Muscle of arm (tissue), 14 donors: ENCODE measurements at places on chromosomes 16 and 17.
A peak's percentile ranks its signal among the peaks of the same experiment; 100 is the strongest.

DNA sequence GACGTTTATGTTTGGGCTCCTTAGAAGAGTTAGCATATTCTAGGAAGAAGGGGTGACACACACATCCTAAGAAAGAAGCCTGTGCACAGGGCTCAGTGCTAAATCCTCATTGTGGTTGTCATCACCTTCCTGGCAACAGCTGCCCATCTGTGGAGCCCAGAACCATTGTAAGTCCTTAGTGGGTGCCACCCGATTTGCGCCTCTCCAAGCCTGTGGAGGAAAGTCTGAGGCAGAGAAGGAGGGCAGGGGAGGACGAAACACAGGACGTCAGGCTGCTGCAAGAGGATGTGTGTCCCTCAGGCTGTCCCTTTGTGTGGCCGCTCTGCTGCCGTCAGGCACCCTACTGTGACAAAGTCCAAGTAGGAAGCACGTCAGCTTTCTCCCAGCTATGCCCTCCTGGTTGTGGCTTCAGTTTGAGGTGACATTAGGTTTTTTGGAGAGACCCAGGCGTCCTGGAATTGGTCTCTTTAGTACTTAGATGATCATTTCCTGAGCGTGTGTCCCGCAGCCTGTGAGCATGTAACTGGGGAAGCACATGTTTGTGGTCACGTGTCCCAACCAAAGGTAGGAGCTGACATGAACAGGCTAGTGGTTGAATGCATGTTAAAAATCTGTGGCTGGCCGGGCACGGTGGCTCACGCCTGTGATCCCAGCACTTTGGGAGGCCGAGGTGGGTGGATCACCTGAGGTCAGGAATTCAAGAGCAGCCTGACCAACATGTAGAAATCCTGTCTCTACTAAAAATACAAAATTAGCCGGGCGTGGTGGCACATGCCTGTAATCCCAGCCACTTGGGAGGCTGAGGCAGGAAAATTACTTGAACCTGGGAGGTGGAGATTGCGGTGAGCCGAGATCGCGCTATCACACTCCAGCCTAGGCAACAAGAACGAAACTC, 10.7 kb downstream of the CLUAP1 start:
- no peak for DNase-seq

DNA sequence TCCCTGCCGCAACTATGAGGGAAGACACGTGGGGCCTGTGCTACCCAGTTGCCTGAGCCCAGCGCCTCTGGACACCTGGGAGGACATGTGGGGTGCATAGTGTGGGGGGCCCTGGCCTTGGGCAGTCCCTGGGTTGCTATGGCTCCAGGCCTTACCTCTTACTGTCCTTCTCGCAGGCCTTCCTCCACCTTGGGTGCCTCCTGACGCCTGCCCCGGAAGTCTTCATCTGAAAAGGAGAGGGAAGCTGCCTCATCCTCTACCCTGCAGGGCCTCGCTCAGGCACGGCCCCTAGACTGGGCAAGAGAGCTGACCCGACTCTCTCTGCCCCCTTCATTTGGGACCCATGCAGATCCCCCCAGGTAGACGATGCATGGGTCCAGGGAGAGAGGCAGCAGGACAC, 16.5 kb upstream of the MRPS23 start:
- no peak for DNase-seq

GRCh38 chr17:39899215-39899614, 19.2 kb downstream of the GSDMB start:
- no peak for DNase-seq

- peak; percentile 98 for DNase-seq
Observed at GRCh38 chr17:44344939-44345453, at the start of gene GRN. GRN (plus strand) TSS chr17:44345302; CDS start chr17:44349165, 3,863 bp downstream.

DNA sequence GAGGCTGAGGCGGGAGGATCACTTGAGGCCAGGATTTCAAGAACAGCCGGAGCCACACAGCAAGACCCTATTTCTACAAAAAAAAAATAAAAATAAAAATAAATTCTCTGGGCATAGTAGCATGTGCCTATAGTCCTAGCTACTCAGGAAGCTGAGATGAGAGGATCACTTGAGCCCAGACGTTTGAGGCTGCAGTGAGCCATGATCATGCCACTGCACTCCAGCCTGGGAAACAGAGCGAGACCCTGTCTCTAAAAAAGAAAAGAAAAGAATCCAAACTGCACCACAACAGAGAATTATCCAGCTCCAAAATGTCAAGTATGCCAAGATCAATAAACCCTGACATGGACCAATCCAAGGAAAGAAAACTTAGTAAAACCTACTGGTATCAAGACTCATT, 78.9 kb upstream of the NOL11 start:
- DNase-seq, result no peak

- DNase-seq, result no peak
Observed at GRCh38 chr17:61589990-61590389, 1.0 kb downstream of the NACA2 start.

- peak; percentile 2 for DNase-seq
Observed at GRCh38 chr16:23597003-23597756, 1.1 kb upstream of the NDUFAB1 start.

GRCh38 chr17:35119370-35120165, at the start of gene RAD51D:
RAD51D (minus strand) TSS chr17:35119860; CDS start chr17:35119613, 247 bp downstream.
- DNase-seq, result peak; percentile 61

- DNase-seq, result no peak
Observed at GRCh38 chr17:30225919-30226553, 9.5 kb downstream of the SLC6A4 start.

GRCh38 chr17:59746849-59747445, 39.5 kb downstream of the VMP1 start:
- no peak for DNase-seq

DNA sequence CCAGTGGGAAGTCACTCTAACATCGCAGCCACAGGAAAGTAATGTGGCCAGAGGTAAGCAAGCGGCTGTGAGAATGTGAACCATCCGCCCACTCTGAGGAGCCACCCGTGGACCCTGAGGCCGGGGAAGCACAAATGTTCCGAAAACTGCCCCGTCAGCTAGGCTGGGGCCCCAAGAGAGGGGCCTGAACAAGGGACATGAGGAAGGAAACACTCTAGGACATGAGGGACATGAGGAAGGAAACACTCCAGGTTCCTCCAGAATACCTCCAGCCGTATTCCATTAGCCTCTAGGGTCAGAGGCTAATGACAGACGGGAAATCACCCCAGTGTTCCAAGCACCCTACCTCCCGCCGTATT, 317 bp downstream of the TEFM start:
- DNase-seq, result no peak

GRCh38 chr17:79483842-79484241, 127.0 kb downstream of the RBFOX3 start:
- no peak for DNase-seq

GRCh38 chr16:69496896-69497295, 68.9 kb upstream of the NFAT5 start:
- no peak for DNase-seq

- DNase-seq, result no peak
Observed at GRCh38 chr17:8405499-8406016, 7.9 kb upstream of the RNF222 start.

DNA sequence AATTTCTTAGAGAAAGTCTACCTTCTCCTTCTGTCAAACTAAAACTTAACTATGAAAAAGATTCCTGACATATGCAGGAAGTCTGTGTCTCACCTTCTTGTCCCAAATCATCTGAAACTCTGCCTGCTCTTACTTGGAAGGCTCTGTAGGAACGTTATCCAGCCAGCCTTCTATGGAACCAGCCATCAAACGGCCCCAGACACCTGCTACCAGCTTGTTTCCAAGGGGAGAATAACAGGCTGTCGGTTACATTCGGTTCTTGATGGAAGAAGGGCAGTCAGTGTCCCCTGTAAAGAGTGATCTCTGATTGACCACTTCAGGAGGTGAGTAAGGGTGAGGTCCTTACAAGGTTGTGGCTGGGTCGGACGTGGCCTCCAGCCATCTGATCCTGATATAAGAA, 1.7 kb downstream of the ADAMTS18 start:
- DNase-seq, result no peak

DNA sequence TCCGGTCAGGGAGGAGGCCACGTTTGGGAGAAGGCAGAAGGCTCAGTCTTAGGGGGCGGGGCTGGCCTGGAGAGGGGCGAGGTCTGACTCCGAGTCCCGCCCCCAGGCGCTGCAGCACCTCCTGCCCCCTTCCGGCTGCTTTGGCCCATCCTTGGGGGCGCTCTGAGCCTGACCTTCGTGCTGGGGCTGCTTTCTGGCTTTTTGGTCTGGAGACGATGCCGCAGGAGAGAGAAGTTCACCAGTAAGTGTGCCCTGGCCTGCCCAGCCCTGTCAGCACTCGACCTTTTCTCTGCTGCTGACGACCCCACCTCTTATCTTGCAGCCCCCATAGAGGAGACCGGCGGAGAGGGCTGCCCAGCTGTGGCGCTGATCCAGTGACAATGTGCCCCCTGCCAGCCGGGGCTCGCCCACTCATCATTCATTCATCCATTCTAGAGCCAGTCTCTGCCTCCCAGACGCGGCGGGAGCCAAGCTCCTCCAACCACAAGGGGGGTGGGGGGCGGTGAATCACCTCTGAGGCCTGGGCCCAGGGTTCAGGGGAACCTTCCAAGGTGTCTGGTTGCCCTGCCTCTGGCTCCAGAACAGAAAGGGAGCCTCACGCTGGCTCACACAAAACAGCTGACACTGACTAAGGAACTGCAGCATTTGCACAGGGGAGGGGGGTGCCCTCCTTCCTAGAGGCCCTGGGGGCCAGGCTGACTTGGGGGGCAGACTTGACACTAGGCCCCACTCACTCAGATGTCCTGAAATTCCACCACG, 1.5 kb downstream of the TNFRSF12A start:
- peak; percentile 74 for DNase-seq

DNA sequence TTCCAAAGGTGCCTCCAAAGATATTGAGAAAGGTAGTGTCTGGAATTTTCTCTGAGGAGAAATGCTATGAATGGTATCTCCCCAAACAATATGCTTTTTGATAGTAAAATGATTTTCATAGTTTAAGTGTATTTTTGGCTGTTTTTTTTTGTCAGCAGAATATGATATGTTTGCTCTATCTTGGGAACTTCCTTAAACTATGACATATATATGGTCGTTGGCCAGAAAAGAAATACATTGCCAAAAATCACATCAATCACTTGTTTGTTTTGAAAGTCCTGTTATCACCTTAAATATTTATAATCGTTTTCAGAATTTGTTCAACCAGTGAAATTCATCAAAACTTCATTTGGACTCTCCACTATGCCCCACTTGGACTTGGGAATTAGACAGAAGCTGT, 816.9 kb downstream of the CDH11 start:
- DNase-seq, result no peak

DNA sequence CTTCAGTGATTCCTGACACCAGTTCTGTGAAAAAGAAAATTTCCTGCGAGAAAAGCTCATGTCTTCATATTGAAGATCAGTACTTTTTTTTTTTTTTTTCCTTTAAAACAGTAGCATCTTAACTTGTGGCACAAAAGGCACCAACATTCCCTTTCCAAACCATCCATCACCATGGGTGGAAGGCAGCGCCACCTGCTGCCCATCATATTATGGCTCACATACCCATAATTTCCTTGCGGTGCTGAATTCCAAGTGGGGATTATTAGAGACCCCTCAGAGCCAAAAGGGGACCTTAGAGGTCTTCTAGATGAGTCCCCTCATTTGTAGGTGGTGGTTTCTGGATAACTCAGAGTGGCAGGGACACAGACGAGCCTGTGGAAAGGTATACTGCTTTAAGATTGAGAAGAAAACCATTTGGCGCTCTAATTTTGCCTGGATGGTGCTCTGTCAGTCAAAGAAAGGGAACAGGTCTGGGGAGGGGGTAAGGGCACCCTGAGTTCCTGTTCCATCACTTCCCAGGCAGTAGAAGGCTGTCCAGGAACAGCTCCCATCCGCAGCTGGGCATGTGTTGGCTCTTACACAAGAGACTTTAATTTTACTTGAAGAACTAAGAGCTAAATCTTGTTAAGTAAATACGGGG, 7.9 kb upstream of the SOST start:
- peak; percentile 39 for DNase-seq

GRCh38 chr17:57121308-57122042, 36.4 kb downstream of the AKAP1 start:
- no peak for DNase-seq

DNA sequence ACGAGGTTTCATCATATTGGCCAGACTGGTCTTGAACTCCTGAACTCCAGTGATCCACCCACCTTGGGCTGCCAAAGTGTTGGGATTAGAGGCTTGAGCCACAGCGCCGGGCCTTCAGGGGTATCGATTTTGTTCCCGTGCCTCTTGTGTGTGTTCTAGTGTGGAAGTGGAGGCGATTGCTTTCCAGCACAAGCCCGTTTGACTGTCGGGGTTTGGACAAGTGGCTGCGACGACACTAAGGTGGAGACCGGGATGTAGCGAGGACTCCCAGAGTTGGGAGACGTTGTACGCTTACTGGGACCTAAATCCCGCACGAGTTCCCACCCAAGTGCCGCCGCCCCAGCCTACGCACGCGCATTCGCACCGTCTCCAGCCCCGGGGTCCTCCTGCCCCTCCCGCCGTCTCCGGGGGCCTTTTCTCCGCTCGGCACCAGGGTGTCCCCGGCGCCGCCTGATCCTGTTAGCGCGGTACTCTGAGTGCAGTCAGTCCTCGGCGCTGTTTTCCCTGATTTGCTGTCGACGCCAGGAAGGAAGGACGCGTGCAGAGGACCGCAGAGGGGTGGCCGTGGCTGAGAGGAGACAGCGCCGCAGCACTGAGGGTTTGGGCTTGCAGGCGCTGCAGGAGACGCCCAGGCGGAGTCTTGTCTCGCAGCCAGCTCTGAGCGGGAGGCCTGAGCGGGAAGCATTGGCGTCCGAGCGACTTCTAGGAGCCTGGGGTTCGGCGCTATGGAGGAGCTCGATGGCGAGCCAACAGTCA, at the start of gene NUP85:
Gene NUP85, plus strand, starts transcription at position 643 of the 756 bp plus-strand sequence. Its CDS starts 83 bp downstream, at position 726.
- peak; percentile 96 for DNase-seq

DNA sequence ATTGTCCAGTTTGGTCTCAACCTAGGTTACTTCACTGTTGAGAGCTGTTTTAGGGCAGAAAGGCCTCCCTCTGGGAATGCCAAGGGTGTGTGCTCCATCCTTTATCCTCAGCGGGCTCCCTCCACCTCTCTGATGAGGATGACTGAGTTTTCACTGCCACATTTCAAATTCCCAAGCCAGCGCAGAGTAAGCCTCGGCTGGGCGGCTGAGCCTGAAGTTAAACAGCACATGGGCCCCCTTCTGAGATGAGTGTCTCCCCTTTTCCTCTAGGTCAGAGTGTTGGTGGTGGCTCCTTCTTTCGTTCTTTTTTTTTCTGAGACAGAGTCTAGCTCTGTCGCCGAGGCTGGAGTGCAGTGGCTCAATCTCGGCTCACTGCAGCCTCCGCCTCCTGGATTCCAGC, 5.5 kb upstream of the GCSH start:
- DNase-seq, result no peak
